Thyroid gland (tissue), 4 donors: ENCODE measurements at places on chromosomes 6 and 20.

GRCh38 chr6:33739571-33739970 lies 7.1 kb downstream of the IP6K3 start:
- no peaks in the 10 kb centered on the region for H3K27me3 ChIP-seq
- H3K27ac ChIP-seq, result no peak overlapping the region
- DNase-seq, result no peak
- peaks cover 10% of the 10 kb centered on the region for H3K36me3 ChIP-seq
- no peak overlapping the region for H3K4me3 ChIP-seq

DNA sequence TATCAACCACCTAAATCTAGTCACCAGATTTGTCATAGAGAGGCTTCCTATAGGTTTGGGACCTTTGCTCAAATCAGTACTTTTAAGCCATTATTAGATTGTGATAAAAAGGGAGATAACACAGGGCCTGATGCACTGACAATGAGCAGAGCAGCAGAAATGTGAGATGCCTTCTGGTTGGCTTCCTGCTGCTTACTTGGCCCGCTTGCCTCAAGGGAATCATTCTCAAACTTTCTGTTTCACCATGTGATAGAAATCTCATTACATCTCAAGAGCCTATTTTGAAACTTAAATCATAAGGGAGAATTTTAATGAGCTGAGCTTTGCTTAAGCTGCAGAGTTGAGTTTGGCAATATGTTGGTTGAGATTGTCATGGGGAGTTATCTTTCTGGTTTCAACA lies 606.0 kb downstream of the DHX35 start:
- no peak overlapping the region for H3K4me3 ChIP-seq
- H3K4me1 ChIP-seq, result no peaks in the 10 kb centered on the region
- no peaks in the 10 kb centered on the region for H3K27me3 ChIP-seq
- DNase-seq, result no peak
- no peak overlapping the region for H3K27ac ChIP-seq
- no peaks in the 10 kb centered on the region for H3K36me3 ChIP-seq

DNA sequence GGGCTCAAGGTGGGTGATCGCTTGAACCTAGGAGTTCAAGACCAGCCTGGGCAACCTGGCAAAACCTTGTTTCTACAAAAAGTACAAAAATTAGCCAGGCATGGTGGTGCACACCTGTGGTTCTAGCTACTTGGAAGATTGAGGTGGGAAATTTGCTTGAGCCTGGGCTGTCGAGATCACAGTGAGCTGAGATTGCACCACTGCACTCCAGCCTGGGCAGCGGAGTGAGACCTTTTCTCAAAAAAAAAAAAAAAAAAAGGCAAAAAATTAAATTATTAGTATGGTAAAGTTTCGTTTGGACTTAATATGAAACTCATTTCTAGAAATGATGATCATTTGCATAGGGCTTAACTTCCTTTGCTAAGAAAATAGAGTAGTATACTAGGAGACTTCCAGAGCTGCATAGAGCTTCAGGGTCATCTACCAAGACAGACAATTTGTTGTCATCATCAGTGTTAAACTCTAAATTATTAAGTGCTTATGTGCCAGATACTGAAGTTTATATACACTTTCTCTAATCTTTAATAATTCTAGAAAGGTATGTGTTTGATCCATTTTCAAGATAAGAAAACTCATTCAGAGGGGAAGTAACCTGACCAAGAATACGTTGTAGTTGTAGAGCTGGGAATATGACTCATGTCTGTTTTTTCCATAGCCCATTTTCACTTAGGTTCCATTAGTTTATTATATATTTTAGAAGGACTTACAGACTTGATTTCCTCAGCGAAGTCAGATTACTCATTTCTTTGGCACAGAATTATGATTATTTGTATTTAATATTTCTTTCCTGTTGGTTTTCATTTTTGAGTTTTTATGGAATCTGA lies 84.5 kb downstream of the SLC16A10 start:
- no peak for DNase-seq
- no peaks in the 10 kb centered on the region for H3K4me1 ChIP-seq
- no peaks in the 10 kb centered on the region for H3K27me3 ChIP-seq
- no peak overlapping the region for H3K27ac ChIP-seq

DNA sequence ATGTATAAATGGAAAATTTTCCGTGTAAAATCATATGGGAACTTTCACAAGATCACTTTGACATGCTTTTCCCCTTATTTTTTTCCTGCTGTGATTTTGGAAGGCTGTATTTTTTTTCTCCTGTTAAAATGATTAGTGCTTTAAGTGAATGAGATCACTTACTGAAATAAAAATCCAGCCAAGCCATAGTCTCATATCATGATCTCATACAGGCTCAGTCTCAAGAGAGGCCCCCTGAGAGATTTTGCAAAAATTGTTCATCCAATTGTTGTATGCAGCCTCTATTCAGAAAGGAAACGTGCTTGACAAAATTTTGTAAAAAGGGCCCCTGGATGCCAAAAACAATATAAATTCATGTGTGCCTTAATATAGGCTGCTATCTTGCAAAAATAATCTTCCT lies 528.2 kb downstream of the HDGFL1 start:
- no peaks in the 10 kb centered on the region for H3K36me3 ChIP-seq
- no peaks in the 10 kb centered on the region for H3K27me3 ChIP-seq
- no peak for DNase-seq
- H3K27ac ChIP-seq, result no peak overlapping the region
- H3K4me3 ChIP-seq, result no peak overlapping the region

DNA sequence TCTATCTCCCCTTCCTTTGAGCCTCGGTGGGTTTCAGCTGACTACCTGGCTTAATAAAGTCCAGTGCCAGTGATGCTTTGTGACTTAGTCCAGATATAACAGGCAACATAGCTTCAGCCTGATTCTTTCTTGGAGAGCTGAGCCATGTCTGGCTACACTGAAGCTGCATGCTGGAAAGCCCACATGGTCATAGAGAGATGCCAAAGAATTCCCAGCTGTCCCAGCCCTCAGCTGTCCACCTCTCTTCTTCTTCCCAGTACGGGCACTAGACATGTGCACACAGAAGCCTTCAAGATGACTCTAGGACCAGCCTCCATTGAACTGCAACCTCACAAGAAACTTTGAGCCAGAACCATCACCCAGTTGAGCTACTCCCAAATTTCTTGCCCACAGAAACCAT lies 154.1 kb upstream of the MYLIP start:
- no peaks in the 10 kb centered on the region for H3K4me1 ChIP-seq
- no peaks in the 10 kb centered on the region for H3K36me3 ChIP-seq

GRCh38 chr6:164108092-164108491 lies 693.6 kb downstream of the QKI start:
- H3K36me3 ChIP-seq, result no peaks in the 10 kb centered on the region
- DNase-seq, result no peak
- H3K4me1 ChIP-seq, result no peaks in the 10 kb centered on the region
- H3K27me3 ChIP-seq, result no peaks in the 10 kb centered on the region

GRCh38 chr6:145339089-145339488 lies 396.2 kb downstream of the EPM2A start:
- H3K27me3 ChIP-seq, result no peaks in the 10 kb centered on the region
- no peaks in the 10 kb centered on the region for H3K4me1 ChIP-seq
- no peaks in the 10 kb centered on the region for H3K36me3 ChIP-seq
- no peak overlapping the region for H3K4me3 ChIP-seq
- no peak overlapping the region for H3K27ac ChIP-seq

DNA sequence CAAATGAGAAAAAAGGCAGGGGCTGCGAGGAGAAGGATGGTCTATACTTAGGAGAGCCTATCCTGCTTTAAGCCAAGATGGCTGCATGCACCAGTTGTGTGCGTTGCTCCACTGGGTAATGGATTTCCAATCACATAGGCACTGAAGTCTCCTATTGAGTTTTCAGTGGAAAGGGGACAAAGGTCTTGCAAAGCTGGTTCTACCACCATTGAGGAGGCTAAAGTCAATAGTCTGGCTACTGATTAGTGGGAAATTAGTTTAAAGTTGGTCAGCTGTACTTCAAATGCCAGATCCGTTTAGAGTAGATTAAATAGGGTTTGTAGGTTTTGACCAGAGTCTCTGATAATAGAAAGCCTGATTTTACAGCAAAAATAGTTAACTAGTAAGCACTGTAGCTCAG lies 104.9 kb downstream of the SESN1 start:
- H3K36me3 ChIP-seq, result peaks cover 42% of the 10 kb centered on the region
- H3K27me3 ChIP-seq, result no peaks in the 10 kb centered on the region
- H3K27ac ChIP-seq, result no peak overlapping the region
- H3K4me1 ChIP-seq, result peaks cover 8% of the 10 kb centered on the region
- H3K4me3 ChIP-seq, result no peak overlapping the region

DNA sequence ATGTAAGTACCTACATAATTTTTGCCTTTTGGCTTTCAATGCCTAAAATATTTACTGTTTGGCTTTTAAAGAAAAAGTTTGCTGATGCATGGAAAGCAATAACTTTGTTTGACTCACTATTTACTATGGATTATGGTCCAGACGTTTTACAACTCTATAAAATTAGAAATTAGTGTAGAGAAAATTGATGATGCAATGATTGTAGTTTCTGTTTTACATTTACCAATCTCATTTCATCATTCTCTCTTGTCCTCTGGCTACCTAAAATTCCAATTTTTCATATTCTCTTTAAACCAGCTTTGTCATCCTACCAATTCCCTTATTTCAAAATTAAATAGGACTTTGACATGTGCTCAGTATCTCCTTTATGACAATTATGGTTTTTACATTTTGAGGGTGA lies 131.0 kb downstream of the IMPG1 start:
- H3K4me3 ChIP-seq, result no peak overlapping the region
- H3K27me3 ChIP-seq, result no peaks in the 10 kb centered on the region
- H3K27ac ChIP-seq, result no peak overlapping the region

DNA sequence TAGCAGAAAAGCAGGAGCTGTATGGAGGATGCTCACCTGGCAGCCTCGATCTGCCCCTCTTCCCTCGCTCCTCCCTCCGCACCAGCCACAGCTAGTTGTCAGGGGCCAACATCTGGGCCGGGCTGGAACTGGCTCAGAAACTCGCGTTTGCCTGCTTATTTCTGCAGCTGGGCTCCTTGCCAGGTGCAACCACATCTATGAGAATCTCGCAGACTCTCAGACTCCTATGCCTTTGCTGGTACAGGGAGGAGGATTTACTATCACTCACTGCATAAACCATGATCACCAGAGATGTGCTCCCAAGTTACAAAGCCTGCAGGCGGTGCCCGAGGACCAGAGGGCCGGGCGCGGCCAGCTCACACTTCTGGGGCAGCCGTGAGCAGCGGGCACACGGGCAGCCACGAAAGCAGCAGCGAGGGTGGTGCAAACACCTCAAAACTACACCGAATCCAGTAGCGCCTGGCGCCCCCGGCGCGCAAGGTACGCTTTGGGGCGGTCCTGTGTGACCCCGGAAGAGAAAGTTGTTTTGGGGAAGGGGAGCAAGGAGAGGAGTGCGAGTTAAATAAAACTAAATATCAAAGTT lies 577 bp upstream of the LRRC1 start:
- peaks cover 20% of the 10 kb centered on the region for H3K4me1 ChIP-seq
- DNase-seq, result peak; percentile 85
- peak overlapping the region; percentile 50 for H3K4me3 ChIP-seq
- H3K27me3 ChIP-seq, result no peaks in the 10 kb centered on the region
- H3K27ac ChIP-seq, result peak overlapping the region; percentile 56

- no peak overlapping the region for H3K27ac ChIP-seq
- no peak overlapping the region for H3K4me3 ChIP-seq
- DNase-seq, result no peak
- H3K27me3 ChIP-seq, result no peaks in the 10 kb centered on the region
These were observed 23.9 kb upstream of the PRL start for GRCh38 chr6:22320750-22321149.

DNA sequence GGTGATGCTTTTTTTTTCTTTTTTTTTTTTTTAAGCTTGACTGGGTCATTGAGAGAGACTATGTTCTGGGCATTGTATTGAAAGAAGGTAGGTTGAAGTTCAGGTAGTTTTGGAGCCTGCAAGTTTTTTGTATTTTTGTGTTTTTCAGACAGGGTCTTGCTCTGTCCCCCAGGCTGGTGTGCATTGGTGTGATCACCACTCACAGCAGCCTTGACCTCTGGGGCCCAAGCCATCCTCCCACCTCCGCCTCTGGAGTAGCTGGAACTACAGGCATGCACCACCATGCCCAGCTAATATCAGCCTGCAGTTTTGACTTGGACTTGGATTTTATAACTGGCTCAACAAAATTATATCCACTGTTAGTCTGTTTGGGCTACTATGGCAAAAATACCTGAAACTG lies 31.7 kb upstream of the TFAP2A start:
- no peak for DNase-seq
- no peaks in the 10 kb centered on the region for H3K36me3 ChIP-seq
- H3K27ac ChIP-seq, result no peak overlapping the region
- H3K4me3 ChIP-seq, result no peak overlapping the region
- no peaks in the 10 kb centered on the region for H3K4me1 ChIP-seq
